ENCODE measurements at places on chromosomes 3 and 15.

DNA sequence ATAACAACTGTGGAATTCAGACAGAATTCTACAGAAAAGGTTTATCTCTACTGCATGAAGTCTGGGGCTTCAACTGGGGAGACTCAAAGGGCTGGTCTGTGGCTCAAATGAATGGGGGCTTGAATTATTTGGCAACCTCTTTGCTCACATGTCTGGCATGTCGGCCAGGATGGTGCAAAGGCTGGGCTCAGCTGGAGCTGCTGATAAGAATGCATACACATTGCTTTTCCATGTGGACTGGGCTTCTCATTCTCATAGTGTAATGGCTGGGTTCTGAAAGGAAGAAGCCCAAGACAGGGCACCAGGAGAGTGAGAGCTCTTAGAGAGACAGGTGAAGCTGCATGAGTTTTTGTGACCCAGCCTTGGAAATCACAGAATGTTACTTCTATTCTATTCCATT, 194.3 kb upstream of the SGO1 start:
- no peak for DNase-seq

- no peak for DNase-seq
Observed at GRCh38 chr15:65795663-65796216, 3.6 kb upstream of the DENND4A start.

- DNase-seq: peak; percentile 26
Observed at GRCh38 chr3:142929109-142929508, 34.4 kb downstream of the PAQR9 start.

DNA sequence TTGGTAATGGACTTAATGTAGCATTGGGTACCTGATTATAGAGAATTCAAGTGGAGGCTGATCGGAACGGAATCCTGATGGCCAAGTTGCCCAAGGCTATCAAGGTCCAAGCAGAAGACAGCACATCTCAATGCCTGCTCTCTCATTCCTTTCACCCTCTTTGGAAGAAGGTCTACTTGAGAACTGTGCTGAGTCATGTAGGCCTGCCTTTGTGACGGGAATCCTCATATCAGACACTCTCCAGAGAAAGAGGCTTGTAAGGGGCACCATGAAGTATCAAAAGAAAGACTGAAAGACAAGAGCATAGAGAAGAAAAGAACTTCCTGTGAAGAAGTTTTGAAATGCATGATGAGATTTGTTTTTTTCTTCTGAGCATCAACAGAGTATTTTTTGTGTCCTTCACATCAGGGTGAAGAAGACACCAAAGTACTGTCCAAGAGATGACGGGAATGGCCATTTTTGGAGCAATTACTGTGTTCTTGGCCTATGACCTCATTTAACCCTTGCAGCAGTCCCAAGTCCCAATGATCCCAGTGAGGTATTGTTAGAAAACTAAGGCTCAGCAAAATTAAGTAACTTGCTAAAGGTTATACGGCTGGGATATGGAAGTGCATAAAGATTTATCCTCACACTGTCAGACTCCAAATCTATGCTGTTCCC, 13.2 kb upstream of the LARP6 start:
- no peak for DNase-seq

- no peak for DNase-seq
Observed at GRCh38 chr15:83324799-83325198, 40.3 kb upstream of the BNC1 start.

- no peak for DNase-seq
Observed at GRCh38 chr15:70079888-70080287, 17.8 kb downstream of the TLE3 start.

GRCh38 chr3:27914199-27914598, 192.1 kb upstream of the EOMES start:
- DNase-seq: no peak

DNA sequence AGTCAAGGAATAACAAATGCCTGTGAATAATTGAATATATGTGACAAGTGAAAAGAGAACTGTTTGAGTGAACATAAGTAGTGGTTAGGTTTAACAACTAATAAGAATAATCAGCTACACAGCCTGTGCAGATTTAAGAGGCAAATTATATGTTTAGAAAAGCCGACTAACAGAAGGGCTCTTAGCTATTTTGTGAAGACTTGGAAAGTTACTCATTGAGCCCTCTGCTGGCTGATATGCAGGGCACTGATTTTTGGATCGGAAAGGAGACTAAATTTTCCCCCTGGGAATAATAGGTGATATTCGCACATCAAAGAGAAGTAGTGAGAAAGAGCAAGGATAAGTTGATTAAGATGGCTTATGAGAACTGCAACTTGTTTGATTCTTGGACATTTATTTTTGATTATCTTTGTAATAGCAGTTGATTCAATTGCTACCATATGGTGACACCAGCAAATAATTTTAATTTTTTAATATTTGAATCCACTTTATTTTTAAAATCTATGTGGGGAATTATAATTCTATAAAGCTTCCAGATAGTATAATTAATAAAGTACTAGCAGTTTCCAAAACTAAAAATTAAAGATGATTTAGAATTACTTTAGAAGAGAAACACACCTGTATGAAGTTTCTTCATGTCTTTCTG, 156.2 kb downstream of the NLGN1 start:
- no peak for DNase-seq

DNA sequence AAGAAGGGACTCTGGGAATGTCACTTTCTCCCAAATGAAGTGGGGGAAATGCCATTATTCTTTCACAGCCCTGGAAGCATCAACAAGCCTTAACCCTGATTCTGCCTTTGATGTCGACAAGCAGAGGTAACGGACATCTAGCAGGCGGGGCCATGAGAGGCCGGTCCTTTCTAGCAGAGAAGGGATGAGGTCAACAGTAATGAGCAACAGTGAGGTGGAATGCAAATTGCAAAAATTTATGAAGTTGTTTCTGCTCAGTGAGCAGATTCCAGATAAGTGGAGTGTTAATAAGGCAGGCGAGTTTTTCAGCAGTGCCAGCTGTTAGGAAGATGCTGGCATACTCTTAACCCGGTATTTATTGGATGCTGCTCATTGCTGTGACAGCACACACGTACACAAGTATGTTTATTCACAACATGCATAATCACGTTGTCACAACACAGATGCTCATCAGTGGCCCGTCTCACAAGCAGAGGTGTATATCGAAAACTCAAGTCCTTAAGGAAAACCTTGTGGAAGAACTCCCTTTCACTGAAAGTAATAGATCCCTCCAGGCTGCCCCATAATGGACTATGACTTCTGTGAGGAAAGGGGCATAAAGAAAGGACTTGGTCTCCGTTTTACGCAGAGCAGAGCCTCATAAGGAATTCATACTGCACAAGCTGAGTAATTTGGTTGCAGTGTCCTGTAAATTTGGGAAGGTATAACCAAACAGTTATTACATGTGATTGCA, 329.0 kb downstream of the IGSF11 start:
- DNase-seq: no peak

- peak; percentile 73 for DNase-seq
Observed at GRCh38 chr3:126389112-126389793, 5.5 kb upstream of the CFAP100 start.

DNA sequence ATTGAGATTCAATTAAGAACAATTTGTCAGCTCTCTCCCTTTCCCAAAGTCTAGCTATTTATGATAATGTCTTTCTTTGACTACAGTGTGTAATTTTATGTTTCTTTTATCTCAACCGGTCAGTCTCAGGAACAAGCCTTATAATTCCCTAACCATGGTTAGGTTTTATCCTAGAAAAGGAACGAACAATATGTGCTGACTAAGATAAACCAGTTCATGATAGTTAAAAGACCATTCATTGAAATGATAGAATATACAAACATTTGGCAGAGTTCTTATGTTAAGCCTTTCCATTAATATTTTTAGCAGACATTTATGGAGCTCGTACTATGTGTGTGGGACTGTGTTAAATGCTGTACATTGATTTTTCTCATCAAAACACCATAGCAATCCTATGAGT, 106.3 kb downstream of the SYNPR start:
- no peak for DNase-seq

- DNase-seq: peak; percentile 93
Observed at GRCh38 chr3:197736491-197737318, at the start of gene RUBCN. RUBCN (minus strand) TSS chr3:197736904; CDS start chr3:197736719, 185 bp downstream.

DNA sequence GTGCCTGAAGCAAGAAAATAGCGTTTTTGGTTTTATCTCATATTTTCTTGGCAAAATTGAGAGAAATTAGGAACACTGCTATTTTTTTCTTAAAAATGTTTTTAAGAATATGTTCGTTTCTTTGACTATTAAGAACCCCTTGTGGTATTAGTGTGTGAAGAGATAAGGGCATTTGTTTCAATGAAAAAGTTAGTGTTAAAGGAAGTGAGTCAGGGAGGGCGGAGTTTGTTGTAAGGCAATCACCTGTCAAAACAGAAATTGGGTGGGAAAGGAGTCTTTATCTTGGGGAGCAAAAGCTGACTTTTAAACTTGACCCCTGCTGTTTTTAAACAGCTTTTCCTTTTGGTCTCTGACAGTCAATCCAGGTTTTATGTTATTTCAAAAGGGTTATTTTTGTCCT, 4.2 kb downstream of the RAP2B start:
- no peak for DNase-seq

DNA sequence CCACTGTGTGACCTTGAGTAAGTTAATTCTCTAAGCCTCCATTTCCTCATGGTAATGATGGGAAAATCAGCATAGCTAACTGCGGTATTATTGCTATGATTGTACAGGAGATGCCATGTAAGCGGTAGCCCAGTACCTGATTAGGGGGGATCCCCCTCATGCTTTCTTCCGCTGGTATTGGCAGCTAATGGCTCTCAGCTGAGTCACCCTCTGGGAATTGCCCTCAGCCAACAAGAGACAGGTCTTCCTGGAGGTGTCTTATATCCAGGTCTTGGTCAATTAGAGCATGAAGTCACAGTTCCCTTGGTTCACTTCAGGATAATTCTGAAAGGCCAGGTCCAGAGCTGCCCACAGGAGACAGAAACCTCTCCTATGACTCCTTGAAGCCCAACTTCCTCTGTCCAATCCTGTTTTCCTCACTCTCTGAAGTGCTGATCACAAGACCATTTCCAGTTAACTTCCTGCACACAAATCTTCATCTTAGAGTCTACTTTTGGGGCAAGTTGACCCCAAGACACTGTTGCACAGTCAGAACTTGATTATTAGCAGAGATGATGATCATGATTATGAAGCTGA, 724.7 kb upstream of the ZNF385D start:
- DNase-seq: no peak

GRCh38 chr3:8503871-8504610, 2.4 kb downstream of the LMCD1 start:
- DNase-seq: no peak

GRCh38 chr3:31974964-31975363, 6.1 kb downstream of the OSBPL10 start:
- no peak for DNase-seq

GRCh38 chr3:182715006-182715405, 78.3 kb upstream of the ATP11B start:
- DNase-seq: no peak

DNA sequence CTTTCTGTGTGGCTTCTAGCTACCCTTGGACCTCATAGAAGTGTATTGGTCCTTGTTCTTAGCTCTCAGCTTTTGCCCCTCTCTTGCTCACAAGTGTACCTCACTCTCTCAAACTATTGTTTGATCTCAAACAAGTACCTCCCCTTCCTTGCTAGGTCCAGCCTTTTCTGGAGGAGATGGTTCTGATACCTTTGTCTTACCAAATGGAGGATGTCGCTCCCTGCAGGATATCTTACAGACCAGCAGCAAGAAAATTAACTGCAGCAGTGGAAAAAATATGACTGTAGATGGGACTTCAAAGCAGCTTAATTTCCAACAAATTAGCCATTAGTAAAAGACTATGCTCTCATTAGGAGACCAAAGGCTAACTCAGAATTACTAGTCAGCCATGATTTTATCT, 388.1 kb upstream of the ROBO2 start:
- DNase-seq: no peak

GRCh38 chr15:62059108-62059815, 985 bp downstream of the VPS13C start:
- DNase-seq: no peak

DNA sequence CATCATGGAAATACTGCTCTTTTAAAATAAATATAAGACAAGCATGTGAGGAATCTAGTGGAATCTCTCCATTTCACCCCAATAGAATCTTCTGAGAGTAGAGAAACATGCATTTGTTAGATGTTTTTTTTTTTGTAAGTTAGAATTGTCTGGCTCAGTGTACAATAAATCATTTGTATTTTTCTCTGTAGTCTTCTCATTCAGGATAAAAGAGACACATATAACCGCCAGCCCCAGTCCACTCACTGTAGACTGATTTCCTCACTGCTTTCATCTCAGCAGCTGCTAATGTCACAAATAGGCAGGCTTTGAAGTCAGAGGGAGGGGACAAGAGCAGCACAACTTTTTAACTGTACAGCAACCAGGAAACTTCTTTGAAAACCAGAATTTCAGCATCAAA, 140.2 kb upstream of the RBMS3 start:
- no peak for DNase-seq

- DNase-seq: no peak
Observed at GRCh38 chr15:40175160-40175559, 14.3 kb downstream of the BUB1B start.

GRCh38 chr3:105930733-105931132, 61.9 kb upstream of the CBLB start:
- no peak for DNase-seq

- no peak for DNase-seq
Observed at GRCh38 chr3:52106951-52107611, 47.1 kb downstream of the POC1A start.

- DNase-seq: no peak
Observed at GRCh38 chr3:66712210-66712609, 211.4 kb upstream of the LRIG1 start.

DNA sequence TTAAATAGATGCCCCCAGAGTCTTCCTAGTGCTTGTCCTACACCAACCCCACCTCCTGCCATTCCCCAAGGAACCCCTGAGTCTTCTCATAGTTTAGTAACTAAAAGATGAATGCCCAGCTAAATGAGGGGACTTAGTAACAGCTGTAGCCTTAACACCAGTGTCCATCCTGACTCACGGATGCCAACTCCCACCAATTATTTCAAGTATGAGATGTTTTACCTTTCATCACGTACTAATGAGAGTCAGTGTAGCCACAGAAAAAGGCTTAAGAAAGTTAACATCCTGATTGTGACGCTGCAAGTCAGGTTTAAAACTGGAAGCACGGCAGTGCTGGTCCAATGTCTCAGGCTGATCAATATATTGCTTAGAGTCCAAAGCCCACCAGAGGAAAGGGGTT, 109.9 kb downstream of the FMN1 start:
- DNase-seq: no peak

DNA sequence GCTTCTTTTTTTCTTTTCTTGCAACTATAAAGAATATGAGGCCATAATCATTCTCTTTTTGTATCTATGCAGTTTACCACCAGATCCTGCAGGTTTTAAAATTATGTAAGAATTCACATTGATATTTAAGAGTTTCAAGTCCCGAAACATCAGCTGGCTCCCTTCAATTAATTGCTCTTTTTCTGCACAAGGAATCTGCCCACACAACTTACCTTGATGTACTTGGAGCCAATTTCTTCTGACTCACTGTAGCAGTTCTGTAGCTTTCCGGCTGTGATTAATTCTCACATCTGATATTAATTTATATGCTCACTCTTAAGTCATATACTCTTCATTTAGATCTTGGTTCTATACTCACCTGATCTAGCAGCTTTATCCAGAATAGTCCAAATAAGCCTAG, 781.8 kb downstream of the CADM2 start:
- no peak for DNase-seq

GRCh38 chr15:55007561-55007960, 189.2 kb downstream of the RSL24D1 start:
- DNase-seq: no peak

- no peak for DNase-seq
Observed at GRCh38 chr3:61605589-61606175, 44.3 kb downstream of the PTPRG start.

GRCh38 chr15:31552482-31553099, 226.0 kb downstream of the KLF13 start:
- DNase-seq: no peak

- DNase-seq: no peak
Observed at GRCh38 chr3:159773706-159774105, 214.9 kb upstream of the IL12A start.

Measured in germinal center (tissue), 1 donor.